ENCODE measurements at places on chromosomes 3 and 15.

DNA sequence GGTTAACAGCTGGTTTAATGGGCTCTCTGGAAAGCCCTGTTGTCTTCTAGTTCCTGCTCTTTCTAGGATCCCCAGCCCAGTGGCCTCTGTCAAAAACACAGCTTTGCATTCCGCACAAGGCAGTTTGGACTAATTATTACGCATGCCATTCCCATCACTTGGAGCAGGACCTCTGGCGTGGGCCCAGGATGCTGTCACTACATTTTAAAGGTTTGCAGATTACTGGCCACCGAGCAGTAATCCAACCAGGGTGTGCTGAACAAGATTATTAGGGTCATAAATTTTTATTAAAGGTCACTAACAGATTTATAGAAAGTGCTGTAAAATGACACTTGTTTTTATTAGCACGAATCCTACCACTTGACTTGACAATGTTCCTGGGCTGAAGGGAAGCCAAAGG is 143.6 kb upstream of the SLC6A11 start:
- DNase-seq, result no peak

DNA sequence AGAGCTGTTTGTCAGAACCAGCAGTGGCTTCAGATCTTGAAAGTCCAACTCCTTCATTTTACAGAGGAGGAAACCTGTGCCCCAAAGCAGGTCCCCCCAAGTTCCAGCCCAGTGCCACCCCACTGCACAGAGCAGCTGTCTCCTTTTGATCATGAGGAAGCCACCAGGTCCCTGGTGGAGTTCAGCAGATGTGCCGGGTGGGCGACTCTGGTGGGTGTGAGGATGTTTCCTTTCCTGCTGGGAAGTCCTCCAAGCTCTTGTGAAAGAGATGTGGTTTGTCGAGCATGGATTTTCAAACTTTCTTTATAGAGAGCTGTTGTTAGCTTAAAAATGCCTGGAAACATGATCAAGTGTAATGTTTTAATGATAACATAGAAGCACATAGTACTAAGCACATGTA is 52.0 kb downstream of the SMAD3 start:
- DNase-seq, result no peak

- DNase-seq, result no peak
Observed at GRCh38 chr15:70120958-70121623, 23.4 kb upstream of the TLE3 start.

DNA sequence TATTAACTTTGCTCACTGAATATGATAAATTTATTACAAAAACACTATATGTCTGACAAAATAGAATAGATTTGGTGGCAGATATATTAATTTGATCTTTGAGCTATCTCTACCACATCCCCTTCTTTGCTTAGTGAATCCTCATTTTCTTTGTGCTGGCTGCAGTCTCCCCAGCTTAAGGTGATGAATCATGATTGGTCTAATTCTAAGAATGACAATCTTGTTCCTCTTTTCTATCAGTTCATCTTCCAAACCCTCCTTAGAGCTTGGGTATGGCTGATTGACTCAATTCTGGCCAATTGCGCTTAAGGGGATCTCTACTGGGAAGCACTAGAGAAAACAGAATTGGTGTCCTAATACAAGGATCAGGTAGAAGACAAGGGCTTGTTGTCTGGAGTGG is 309.6 kb upstream of the GOLIM4 start:
- no peak for DNase-seq

DNA sequence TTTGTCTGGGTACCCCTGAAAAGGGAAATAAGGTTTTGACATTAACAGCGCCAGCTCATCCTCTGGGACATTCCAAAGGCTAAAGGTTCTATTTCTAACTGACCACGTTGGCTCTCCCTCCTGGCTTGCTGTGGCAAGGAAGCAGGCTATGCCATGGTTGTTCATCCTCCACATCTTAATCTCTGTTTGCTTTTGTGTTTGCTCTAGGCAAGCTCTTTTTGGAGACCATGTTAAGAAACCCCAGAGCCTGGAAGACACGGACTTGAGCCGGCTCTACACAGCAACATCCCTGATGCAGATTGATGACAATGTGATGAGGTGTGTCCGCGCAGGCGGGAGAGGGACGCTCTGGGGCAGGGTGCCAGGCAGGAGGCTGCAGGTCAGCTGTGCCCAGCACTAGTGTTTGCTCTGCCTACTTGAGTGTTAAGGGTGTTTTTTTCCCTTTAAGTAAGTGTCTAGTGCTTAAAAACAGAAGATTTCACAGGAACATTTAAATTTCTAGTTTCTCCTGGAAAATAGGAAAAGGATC is 33.3 kb downstream of the RLBP1 start:
- no peak for DNase-seq
